ENCODE measurements at places on chromosomes 1 and 21.

- DNase-seq, result peak; percentile 5
Measured at GRCh38 chr1:169812131-169812530, 17.4 kb upstream of the METTL18 start.

- peak; percentile 80 for DNase-seq
Measured at GRCh38 chr1:167121375-167122120, 27.7 kb downstream of the STYXL2 start.

DNA sequence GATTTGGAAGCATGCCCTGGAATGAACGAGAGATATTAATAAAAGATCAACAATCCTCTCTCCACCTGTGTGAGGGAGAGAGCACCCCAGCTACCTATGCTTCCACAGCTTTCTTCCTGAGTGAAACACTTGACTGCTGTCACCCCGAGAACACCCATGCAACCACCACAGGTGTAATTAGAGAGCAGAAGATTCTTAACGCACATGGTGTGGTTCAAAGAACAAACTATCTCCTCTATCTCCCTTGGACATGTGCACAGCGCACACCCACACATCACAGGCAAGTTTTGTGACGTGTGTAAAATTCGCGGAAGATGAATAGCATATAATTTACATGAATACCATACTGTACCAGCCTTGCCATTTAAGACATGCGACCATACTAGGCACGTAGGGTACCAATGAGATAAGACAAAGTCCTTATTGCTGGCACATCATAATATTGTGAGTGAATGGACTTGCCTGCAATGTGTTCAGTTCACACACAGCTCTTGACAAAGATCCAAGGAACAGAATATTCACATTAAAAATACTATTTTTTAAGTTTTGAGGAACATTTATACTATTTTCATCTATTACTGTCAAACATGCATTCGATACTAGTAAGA is 11.6 kb downstream of the ERRFI1 start:
- no peak for DNase-seq

DNA sequence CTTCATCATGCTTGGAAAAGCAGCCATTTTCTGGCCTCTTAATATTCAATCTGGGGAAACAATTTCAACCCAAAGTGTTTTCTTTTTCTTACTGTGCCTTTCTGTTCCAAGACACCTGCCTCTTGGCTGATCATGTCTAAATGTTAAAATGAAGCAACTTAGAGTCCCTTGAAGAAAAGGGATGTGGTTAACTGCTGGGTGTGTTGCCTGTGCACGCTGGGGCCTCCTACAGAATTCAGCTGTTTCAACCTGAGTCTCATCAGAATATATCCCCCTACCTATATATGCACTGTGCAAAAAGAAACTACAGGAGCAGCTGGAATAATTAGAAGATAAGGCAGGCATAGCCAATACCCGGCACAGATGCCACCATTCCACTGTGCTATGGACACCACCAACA is 222.0 kb downstream of the OMA1 start:
- no peak for DNase-seq

DNA sequence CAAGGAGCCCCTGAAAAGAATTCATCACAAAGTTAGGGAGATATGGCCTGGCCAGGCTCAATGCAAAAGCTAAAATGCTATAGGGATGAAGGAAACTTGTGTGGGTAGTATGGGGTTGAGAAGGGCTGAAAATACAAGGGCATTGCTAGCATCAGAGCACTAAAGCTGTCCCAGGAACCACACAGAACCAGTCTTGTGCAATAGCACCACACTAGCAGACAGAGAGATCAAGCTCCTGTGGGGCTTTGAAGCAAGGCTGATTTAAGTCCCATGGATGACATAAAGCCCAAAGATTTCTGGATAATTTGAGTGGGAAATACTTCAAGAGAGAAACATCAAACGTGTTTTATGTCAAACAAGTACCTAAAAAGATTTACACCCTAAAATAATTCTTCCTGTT is 97.1 kb downstream of the VAV3 start:
- DNase-seq, result no peak

DNA sequence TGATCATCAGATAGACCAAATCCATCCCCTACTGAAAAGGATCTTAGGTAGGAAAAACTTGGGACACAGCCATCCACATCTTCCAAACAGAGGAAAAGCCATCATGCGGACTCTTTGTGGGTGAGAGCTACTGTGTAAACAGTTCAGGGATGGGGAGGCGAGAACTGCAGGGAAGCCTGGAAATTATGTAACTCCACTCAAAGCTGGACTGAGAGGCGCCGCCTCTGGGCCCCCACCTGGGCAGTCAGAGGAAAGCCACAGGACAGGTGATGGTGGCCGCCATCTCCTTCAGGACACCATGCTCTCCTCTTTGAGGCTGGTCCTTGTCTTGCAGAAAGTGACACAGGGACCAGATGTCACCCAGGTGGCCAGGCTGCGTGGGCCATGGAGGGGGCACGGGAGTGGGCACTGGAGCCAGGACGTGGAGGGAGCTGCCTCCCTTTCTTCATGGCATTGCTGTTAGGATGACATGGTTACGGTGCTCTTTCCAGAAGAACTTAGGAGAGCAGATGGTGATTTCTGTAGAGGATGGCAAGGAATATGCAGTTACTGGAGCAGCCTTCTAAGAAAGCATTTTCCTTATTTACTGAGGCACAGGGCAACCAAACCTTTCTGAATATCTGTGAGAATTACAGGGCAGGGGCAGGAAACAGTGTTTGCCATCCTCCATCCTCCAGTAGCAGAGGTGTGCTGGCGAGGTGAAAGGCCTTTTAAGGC is 32.0 kb upstream of the TDRD10 start:
- no peak for DNase-seq

- no peak for DNase-seq
Measured at GRCh38 chr1:185531838-185532237, 202.4 kb upstream of the HMCN1 start.

DNA sequence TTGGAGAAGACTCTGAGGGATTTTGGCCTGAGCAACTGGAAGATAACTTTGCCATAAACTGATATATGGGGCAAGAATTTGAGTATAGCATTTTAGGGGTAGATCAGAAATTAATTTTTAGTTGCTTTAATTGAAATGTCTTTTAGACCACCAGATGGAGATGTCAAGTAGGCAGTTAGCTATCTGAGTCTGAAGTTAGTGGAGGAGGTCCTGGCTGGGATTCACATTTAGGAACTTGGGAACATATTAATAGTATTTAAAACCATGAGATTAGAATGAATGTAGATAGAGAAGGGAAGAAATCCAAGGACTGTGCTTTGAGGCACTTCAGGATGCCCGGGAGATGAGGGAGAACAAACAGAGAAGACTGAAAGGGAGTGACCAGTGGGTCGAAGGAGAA is 32.6 kb downstream of the SLC44A3 start:
- no peak for DNase-seq

DNA sequence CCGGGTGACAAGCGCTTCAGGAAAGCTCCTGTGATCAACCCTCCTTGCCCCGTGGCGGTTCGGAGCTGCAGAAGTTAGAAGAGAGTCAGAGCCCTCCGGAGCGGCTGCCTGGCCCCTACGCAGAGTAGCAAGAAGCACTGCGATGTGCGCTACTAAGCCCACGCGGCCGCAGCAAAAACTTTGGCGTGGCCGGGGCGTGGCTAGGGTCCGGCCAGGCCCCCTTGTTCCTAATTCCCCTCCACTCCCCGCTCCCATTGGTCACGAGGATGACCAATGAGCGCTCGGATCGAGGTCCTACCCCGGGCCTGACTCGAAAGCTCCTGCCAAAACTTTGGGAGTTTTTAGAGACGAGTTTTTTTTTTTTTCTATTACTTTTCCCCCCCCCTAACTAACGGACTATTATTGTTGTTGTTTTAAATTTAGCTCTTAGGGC is at the start of gene HLX:
Gene HLX, plus strand, starts transcription at position 368 of the 433 bp plus-strand sequence. CDS start 415 bp downstream, outside the sequence.
- DNase-seq, result peak; percentile 78

GRCh38 chr1:150696995-150697927 is at the start of gene GOLPH3L:
TSS of gene GOLPH3L (minus strand) at chr1:150697154. CDS start at chr1:150694838, 2,316 bp downstream.
- DNase-seq, result peak; percentile 100

DNA sequence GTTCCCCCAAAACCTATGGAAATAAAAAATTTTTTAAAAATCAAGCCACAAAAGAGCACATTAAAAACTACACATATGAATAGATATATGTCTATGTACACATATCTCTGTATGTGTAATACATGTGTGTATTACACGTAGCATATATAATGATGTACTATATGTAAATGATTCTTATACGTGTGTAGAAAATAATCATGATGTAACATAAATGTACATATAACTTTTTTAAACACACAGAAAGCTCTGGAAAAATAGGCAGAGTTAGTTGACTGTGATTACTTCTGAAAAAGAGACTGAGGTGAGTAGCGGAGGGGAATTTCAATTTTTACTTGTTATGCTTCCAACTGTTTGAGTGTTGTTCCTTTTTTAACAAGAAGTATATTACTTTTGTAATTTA is 405.0 kb downstream of the CAMTA1 start:
- no peak for DNase-seq

DNA sequence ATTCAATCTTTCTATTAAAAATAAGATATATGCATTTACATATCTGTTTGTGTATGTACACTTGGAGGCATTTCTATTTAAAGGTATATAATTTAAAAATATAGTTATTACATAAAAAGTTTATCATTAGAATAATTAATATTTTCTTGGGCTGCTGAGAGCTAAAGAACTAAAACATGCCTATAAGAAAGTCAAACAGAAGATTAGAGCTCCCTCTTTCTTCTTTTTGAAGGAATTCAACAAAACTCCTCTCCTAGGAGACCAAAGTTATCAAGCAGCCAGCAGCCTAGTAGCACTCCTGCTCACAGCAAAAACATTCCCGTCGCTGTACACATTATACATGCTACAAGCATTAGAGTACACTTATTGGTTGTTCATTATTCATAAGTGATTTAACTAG is 216.4 kb downstream of the VAV3 start:
- peak; percentile 42 for DNase-seq

- DNase-seq, result no peak
Measured at GRCh38 chr1:93959413-93959812, 50.2 kb upstream of the GCLM start.

GRCh38 chr1:198858033-198858432 is 219.2 kb downstream of the PTPRC start:
- DNase-seq, result peak; percentile 36

DNA sequence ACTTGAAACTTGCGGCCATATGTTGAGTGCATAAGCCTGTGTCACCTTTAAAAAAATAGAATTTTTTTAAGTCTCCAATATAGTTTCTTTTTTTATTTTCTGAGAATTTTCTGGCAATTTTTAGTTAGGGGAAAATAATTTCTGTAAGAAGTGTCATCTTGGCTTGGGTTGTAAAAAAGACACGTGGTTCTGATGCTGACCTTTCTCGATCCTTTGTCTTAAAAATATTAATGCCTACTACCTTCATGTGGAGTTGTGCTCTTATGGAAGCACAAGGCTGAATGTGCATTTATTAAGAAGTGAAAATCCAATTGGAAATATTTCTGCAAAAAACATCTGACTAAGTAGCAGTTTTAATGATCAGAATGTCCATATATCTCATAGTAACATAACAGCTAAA is 3.5 kb downstream of the ELAVL4 start:
- DNase-seq, result no peak

DNA sequence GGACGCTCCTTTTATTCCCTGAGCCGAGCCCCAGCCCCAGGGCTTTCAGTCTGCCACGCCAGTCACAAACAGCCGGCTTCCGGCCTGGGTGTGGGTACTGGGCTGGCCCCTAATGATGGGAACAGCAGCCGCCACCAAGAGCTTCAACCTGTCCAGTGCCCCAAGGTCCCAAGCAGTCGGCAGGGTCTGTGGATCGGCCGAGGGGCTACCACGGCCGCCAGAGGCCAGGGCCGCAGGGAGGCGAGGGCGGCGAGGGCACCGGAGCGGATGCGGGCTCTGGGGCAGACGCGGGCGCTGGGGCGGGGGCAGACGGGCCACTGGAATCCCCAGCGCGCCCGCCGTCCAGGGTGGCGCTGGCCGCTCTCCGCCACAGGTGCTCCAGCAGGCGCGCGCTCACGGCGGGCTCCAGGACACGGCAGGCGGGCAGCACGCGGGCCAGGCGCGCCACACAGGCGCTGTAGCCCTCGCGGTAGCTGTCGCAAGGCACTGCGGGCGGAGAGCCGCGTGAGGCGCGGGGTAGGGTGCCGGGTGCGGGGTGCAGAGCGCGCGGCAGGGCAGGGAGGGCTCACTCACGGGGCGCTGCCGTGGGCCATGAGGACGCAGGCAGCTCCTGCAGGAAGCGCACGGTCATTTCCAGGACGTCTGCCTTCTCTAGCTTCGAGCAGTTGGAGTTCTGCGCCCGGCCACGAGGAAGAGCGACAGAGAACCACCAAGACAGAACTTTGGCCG is 887 bp downstream of the HES2 start:
- DNase-seq, result no peak

GRCh38 chr1:101697072-101697471 is 299.7 kb downstream of the OLFM3 start:
- DNase-seq, result no peak

DNA sequence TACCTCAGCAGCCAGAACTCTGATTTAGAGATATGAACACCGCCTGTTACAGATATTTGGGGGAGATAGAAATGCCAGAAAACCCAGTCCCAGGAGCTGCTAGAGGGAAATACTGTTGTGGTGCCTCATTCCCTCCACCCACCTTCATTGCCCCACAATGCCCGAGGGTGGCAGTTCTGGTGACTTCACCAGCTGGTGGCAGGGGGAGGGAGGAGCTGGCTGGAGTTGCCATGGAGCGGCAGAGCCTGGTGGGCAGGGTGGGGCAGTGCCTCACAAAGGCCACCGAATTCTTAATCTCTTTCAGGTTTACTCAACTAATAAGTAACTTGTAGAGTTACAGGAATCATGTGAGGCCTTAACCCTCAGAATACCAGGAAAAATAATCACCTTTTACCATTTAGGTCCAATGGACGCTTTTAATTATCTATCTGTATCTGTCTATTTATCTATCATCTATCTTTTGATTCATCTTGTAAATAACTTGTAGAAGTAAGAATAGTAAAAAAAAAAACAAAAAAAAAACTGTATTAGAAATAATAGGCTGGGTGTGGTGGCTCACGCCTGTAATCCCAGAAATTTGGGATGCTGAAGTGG is 11.7 kb upstream of the S100A11 start:
- peak; percentile 98 for DNase-seq

DNA sequence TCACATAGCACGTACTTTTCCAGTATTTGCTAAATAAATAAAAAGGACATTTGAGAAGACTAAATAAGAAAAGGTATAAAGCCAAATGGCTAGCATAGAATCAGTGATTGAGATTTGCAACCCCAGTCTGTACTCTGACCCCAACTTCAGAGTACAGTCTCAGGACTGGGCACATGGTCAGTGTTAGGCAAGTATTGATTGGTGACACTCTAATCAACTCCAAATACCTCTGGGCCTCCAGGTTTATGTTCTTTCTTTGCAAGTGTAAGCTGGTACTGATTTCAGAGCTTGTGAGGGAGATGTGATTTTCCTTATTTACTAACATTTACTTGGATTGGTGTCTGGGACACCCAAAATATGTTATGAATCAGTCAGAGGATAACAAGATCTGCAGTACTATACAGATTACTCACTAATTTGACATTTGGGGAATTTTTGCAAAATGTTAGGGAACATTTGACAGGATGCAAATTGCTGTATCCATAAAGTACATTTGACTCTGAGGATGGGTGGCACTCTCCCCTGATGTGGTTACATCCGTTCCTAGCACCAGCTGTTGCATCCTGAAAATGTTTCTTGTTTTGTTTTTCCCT is 34.2 kb downstream of the LMO4 start:
- no peak for DNase-seq

Data from kidney tubule cell (primary cell).